NCI-H748 treated with DMSO at 0.1 percent for 48 hours (cell line): ENCODE measurements at places on chromosomes 2 and 18.

- DNase-seq: no peak
Observed at GRCh38 chr18:45551142-45551815, 64.0 kb upstream of the SLC14A2 start.

- no peak for DNase-seq
Observed at GRCh38 chr18:38358805-38359657, 793.4 kb upstream of the CELF4 start.

GRCh38 chr2:119435081-119435952 lies 3.7 kb downstream of the TMEM37 start:
- DNase-seq: no peak

GRCh38 chr2:122512091-122512490 lies 756.6 kb downstream of the TSN start:
- DNase-seq: no peak

DNA sequence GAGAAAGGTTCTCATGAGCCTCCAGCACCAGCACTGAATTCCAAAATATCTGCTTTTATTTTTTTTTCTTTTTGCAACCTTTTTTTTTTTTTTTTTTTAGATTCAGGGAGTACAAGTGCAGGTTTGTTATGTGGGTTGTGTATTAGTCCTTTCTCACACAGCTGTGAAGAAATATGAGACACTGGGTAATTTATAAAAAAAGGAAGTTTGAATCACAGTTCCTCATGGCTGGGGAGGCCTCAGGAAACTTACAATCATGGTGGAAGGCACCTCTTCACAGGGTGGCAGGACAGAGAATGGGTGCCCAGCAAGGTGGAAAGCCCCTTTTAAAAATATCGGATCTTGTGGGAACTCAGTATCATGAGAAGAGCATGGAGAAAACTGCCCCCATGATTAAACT lies 7.9 kb upstream of the TMX3 start:
- DNase-seq: no peak

DNA sequence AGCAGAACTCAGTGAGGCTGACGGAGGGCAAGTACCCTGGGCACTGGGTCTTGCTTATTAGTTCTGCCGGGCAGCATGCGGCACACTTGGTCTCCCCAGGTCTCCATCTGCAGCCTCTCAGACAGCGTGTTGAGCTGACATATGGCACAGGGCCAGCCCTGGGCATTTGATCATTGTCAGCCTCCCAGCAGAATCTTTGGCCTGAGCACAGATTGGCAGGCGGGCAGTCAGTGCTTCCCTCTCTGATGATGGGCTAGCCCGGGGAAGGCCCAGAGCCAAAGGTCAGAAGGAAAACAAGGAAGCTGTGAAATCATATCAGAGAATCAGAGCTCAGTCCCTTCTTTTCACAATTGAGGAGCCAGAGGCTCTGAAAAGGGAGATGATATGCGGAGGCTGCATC lies 150.1 kb upstream of the LRRTM1 start:
- DNase-seq: no peak

DNA sequence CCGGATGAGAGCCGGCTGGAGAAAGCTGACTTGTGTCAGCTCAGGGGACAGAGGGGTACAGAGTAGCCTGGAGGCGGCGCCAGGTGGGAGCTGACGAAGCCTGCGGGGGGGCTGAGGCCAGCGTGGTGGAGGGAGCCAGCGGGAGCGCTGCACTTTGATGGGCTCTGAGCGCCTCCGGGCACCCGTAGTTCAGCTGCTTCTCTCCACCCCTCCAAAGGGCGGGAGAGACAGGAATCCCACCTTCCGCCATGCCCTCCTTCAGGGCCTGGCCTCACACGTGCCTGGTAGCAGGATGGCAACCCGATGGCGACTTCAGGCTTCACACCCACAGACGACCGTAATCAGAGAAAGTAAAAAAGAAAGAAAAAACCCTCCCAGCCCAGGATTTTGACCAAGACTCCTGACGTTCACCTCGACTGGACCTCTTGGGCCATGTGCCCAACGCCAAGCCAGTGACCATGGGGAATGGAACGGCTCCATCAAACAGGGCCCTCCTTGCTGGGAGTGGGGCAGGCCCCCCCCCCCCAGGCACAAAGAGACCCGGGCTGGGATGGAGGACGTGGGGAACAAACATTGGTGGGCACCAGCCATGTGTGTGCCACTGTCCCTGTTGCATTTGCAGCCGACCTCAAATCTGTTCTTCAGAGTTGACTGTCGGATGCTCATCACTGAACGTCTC lies 60.7 kb upstream of the ASAP2 start:
- DNase-seq: no peak

DNA sequence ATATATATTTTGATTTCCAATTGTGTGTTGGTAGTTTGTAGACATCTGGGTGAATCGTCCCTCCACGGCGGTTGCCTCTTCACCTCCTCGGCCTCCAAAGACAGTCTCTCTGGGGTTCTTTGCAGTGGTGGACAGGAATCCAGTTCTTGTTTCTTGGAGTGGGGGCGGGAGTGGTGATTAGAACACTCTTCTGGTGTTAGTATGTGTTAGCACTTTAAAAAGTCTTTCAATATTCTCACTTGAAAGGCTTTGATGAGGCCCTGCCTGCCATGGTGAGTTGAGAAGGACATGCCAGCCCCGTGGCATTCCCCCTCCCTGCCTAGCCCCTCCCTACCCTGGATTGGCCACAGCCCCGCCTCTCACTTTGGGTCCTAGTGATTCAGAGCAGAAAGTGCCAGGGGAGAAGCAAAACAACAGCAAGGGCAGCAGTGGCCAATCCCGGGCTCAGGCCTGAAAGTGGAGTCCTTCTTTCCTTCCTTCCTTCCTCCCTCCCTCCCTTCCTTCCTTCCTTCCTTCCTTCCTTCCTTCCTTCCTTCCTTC lies 316.8 kb upstream of the HS6ST1 start:
- no peak for DNase-seq

DNA sequence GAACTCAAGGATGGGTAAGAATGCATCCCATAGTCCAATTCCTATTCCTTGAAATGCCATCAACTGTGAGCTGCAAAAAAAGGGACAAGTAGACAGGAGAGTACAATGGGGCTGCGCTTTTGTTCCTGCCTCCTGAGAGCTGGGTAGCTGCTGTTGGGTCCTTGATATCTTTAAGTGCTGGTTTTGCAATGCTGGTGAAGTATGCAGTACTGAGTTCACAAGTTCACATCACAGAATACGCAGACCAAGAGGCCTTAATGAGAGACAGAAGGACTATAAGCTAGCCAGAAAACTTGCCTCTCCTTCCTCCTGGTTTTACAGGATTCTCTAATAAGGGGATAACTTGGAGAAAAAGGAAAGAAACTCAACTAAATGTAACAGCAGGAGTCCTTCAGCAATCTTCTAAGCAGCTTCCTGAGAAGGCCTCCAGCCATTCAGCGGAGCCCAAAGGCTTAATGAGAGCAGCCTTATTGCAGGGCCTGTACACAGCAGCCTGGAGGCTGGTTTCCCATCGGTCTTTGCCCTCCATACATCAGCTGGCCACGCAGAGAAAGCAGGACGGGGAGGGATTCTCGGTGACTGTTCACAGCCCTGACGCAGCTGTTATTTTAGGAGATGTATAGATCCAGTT lies 293.1 kb downstream of the CDCA7 start:
- DNase-seq: no peak

DNA sequence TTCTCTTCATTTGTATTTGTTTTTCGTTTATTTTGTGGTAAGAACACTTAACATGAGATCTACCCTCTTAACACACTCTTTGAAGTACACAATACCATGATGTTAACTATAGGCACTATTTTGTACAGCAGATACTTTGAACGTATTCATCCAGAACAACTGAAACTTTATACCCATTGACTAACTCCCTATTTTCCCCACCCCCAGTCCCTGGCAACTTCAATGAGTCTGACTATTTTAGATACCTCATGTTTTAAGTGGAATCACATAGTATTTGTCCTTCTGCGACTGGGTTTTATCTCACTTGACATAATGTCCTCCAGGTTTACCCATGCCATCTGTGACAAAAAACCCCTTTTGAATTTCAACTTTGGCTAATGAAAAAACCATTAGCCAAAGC lies 356.3 kb upstream of the CDH20 start:
- DNase-seq: no peak

- DNase-seq: no peak
Observed at GRCh38 chr18:45249246-45249661, 366.0 kb upstream of the SLC14A2 start.

- DNase-seq: no peak
Observed at GRCh38 chr2:239979243-239980023, 45.7 kb downstream of the NDUFA10 start.

- no peak for DNase-seq
Observed at GRCh38 chr2:219464286-219465032, 29.8 kb downstream of the SPEG start.

- peak; percentile 14 for DNase-seq
Observed at GRCh38 chr2:20633794-20634506, 16.9 kb downstream of the HS1BP3 start.

GRCh38 chr2:214311931-214312749 lies 98.7 kb upstream of the VWC2L start:
- no peak for DNase-seq

DNA sequence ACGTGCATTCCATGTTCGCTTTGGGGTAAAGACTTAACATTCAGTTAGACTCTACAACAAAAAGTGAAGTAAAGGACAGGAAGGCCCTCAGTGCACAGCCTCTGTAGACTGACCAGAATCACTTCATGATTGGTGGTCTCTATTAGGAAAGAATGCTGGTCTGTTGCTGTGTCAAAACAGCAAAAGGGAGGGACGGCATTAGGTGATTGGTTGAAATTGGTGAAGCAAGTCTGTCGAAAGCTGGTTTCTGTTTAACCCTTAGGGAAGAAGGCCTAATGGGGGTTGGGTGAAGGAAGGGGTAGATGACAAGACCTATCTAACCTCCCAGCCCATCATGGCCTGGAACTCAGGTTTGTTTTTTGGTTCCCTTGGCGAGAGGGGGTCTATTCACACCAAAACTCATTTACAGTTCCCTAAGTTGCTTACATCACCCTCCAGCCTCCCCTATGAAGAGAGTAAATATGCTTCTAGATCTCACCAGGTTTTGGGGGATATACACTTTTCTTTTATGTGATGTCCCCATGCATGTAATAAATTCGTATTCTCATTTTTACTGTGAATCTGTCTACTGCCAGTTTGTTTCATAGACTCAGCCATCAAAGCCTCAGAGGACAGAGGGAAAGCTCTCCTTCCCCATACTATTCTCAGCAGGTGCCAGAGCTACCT lies 65.6 kb downstream of the TMEM17 start:
- no peak for DNase-seq

- no peak for DNase-seq
Observed at GRCh38 chr18:32173654-32174053, 16.2 kb upstream of the MEP1B start.

DNA sequence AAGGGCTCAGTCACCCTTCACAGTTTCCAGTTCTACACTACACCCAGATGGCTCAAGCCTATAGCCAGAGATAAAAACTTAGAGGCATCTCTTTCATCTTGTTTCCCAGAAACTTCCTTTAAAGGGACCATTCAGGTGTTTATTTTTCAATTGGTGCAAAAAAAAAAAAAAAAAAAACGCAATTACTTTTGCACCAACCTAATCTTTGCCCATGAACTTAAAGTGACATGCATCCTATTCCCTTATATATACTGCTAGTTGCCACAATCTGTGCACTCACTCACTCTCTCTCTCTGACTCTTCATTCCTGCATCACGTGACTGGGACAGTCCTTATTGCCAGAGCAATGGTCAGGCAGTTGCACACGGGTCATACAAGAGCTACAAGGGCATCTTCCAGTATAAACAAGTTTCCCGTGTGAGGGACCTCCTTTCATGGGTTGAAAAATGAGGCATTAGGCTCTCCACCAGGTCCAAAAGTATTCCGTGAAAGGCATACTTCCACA lies 789.4 kb downstream of the EPHA4 start:
- no peak for DNase-seq

DNA sequence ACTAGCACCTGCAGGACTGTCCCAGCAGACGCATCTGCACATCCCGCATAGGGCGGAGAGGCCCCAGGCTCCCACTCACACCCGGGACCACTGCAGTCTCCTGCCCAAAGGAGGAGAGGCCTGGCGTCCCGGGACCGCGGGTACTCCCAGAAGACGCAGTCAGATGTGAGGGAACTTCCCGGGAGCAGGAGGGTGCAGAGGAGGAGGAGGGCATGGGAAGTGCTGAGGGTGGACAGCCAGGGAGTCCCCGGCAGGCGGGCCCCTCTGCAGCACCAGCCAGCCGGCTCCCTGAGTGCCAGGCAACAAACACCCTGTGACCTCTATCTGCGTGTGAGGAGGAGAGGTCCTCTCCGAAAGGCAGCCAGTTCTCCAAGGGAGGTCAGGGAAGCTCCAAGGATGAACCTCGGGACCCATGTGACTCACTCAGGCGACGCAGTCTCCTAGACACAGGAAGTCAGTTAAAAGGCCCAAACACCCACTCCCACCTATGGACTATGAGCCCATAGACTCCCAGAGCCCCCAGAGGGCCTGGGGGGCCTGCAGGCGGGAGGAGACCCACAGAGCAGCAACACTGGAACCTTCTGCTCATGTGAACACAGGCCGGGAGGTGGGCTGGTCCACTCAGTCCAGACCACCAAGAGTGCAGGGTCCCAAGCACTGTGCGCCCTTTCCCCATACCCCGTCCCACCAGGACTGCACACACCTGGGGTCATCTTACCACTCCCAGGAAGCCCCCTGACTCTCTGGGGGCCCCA lies 4.2 kb downstream of the PXDN start:
- DNase-seq: no peak

DNA sequence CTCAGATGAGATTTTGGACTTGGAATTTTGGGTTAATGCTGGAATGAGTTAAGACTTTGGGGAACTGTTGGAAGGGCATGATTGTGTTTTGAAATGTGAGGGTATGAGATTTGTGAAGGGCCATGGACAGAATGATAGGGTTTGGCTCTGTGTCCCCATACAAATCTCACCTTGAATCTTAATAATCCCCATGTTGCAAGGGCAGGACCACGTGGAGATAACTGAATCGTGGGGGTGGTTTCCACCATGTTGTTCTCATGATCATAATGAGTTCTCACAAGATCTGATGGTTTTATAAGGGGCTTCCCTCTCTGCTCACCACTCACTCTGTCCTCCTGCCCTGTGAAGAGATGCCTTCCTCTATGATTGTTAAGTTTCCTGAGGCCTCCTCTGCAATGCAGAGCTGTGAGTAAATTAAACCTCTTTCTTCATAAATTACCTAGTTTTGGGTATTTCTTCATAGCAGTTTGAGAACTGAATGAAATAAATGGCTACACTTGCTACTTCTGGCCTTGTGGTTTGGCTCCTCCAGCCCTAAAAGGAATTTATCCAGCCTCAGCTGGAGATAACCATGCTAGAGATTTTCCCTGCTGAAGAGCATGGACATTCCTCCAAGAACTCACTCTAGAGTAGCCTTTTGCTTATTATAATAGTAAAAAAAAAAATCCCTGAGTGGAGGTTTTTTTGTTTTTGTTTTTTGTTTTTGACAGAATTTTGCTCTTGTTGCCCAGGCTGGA lies 144.3 kb upstream of the TFPI start:
- no peak for DNase-seq
